ENCODE measurements at places on chromosomes 12 and 14.

- no peak for DNase-seq
These were observed 165.3 kb downstream of the ALX1 start for GRCh38 chr12:85445060-85445938.

DNA sequence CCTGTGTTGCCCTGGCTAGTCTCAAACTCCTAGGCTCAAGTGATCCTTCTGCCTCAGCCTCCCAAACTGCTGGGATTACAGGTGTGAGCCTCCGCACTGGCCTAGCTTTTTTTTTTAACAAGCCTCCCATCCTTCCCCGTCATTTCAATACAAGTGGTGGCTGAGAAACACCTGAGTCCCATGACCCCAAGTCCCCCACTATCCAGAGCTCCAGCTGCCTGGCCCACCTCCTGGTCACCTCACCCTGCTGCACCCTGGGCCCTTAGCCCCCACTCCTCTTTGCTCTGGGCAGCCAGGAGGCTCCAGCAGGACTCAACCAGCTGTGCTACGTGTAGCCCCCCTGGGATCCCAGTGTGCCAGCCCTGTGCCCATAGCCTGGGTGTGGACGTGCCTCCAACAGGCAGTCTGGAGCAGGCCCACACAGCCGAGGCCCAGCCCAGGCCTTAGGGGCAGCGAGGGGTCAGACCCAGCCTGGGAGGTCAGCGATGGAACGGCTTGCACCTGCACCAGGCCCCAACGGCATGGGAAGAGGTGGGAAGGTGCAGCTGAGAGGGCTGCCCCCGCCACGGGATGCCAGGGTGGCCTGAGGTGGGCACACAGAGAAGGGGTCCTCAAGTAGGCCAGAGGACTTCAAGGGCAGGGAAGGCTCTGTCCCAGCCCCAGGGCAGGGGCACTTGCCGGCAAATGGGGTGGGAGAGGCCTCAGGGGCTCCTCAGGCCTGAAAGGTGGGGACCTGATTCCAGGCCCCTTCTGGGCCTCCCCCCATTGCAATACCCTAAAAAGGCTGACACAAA lies 6.5 kb downstream of the AHNAK2 start:
- no peak for DNase-seq

DNA sequence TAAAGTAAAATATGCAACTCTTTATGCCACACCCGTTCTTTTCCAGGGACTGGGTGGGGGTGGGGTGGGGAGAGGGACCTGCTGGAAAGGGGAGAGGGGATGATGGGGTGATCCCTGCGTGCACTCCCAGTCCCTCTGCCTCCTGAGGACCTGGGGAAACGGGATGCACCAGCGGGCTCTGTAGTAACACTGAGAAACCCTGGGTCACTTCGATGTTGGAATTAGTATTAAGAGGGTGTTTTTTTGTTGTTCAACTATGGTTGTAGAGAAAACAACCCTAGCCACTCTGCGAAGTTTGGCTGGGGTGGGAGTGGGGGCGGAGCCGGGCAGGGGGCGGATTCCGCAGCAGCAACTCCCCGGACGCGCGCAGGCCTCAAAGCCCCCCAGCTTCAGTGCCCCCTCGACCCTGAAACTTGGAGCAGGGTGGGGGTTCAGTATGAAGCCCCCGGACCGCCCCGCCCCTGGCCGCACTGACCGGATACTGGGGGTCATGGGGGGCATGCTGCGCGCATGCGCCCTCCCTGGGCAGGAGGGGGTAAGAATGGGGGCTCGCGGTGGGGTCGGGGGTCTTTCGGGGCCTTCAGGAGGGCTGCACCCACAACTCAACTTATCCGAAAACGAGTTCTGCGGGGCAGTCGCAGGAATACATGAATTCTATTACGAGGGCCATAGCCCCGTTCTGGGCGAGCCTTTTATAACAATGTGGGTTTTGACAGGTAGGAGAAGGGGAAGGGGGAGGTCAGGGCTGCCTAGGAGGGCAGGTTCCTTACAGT lies 1.3 kb upstream of the ARHGEF25 start:
- no peak for DNase-seq

- no peak for DNase-seq
These were observed 9.1 kb downstream of the KRT83 start for GRCh38 chr12:52312086-52312485.

GRCh38 chr12:75271576-75271975 lies 58.5 kb downstream of the CAPS2 start:
- no peak for DNase-seq

DNA sequence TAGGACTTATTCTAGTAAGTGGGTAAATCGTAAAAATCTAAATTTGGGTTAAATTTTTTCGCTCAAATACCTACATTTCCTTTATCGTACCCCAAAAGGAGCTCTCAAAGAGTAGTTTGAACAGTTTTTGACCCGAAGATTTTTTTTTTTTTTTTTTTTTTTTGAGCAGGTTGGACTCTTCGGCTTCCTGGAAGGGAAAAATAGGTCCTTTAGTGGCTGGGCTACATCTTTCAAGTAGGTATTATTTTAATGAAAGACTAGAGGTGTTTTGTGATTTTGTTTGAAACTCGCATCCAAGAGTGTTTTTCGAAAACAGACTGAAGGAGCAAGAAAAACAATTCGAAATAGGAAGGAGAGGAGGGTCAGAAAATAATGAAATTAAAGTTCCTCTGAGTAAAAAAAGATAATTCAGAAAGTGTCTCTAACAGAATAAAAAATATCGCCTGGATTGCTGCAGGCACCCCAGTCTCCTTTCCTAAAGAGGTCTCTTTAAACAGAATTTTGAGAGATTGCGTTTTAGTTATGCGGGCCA lies 6.0 kb downstream of the CDKN1B start:
- DNase-seq, result no peak

GRCh38 chr12:7731486-7731885 lies 15.7 kb downstream of the CLEC4C start:
- DNase-seq, result no peak

GRCh38 chr12:111826316-111826715 lies 15.7 kb upstream of the MAPKAPK5 start:
- no peak for DNase-seq

DNA sequence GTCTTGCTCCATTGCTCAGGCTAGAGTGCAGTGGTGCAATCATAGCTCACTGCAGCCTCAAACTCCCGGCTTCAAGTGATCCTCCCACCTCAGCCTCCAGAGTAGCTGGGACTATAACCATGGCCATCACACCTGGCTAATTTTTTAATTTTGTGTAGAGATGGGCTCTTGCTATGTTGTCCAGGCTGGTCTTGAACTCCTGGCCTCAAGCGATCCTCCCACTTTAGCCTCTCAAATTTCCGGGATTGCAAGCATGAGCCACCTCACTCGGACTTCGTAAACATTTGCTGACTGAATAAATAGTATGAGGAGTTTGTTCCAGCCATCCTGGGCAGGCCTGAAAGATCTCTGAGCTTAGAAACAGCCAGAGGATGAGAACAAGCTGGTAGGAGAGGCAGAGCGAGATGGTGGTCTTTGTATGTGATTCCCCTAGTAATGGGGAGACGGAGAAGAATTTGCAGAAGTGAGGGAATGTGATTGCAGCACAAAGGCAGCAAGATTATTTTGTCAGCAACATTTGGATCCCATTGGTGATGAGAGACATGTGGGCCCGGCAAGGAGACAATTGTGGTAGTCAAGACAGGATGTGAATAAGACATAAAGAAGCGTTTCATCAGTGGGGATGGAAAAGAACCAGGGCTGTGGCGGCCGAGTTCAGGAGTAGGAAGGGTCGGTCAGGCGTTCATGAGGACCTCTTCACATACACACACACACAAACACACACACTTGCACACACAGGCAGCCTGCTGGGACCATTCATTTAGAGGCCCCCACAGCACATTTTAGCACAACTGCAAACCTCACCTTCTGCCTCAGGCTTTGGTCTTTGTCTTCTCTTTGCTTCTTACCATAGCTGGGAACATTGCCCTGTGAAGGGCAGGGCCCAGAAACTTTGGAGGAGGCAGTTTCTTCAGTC lies 155.5 kb downstream of the ZFP36L1 start:
- DNase-seq, result no peak

DNA sequence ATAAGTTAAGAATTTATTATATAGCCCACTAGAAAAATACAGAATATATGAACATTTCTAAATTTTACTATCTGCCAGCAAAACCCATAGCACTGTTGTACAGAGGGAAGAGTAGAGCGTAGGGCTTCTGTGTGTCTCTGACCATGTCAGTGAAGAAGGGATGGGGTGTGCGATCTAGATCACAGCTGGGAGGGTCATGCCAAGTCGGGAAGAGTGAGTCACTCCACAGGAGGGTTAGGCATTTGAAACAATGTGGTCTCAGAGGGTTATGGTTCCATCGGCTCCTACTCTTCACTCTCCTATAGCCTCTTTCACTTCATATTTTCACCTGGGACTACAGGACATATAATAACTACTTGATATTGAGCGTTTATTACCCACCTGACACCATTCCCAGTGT lies 185.1 kb upstream of the DDHD1 start:
- DNase-seq, result no peak

DNA sequence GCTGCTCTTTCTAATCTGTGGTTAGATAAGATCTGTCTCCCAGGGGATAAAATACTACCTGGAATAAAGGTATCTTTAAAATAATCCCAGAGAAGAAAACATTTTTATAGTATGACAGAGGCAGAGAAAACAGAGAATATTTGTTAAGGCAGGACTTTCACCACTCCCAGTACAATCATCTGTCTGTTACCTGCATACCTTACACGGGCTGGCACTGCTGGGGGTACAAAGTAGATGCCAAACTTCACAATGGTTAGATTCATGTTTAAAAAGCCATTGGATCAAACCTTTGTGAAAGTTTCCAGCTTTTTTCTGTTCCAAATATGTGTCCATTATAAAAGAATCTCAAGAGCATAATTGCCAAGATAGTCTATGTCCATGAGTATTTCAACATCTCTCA lies 273.6 kb upstream of the BTG1 start:
- no peak for DNase-seq

DNA sequence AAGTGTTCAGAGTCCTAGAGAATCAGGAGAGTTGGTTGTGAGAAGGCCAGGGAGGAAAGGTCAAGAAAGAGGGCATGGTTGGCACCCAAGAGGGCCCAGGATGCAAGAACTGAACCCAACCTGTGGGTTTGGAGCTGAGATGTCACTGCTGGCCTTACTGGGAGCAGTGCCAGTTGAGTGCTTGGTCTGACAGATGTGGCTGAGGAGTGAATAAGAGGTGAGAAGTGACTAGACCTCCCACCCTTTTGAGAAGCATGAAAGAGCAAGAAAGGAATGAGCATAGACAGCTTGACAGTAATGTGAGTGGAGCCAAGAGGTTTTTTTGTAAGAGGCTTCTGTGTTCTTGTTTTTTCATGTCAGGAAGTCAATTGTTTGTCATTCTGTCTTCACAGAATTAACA lies 95.3 kb downstream of the FGD4 start:
- no peak for DNase-seq

DNA sequence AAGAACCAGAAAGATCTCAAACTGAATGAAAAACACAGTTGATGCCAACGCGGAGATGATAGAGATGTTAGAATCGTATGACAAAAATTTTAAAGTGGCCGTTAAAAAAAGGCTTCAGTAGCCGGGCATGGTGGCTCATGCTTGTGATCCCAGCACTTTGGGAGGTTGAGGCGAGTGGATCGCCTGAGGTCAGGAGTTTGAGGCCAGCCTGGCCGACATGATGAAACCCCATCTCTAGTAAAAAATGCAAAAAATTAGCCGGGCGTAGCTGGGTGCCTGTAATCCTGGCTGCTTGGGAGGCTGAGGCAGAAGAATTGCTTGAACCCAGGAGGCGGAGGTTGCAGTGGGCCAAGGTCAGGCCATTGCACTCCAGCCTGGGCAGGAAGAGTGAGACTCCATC lies 5.4 kb upstream of the ACVRL1 start:
- no peak for DNase-seq

DNA sequence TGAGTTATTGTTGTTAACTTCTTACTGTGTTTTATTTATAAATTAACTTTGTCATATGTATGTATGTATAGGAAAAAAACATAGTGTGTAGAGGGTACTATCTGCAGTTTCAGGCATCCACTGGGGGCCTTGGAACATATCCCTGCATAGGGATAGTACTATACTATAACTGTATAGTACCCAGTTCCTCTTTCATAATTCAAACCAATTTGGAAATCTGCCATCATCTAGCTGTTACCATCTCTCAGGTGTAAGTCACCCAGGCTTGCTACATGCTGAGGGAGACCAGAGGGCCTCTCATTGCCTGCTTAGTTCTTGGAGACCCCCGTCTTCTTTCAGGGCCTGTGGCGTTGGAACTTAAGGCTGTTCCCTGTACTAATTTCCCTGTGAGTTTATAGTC lies 12.9 kb upstream of the DCD start:
- no peak for DNase-seq

- DNase-seq, result no peak
These were observed 59.5 kb upstream of the BBS10 start for GRCh38 chr12:76407710-76408109.

GRCh38 chr12:95608252-95609033 lies 57.2 kb upstream of the USP44 start:
- peak; percentile 60 for DNase-seq

DNA sequence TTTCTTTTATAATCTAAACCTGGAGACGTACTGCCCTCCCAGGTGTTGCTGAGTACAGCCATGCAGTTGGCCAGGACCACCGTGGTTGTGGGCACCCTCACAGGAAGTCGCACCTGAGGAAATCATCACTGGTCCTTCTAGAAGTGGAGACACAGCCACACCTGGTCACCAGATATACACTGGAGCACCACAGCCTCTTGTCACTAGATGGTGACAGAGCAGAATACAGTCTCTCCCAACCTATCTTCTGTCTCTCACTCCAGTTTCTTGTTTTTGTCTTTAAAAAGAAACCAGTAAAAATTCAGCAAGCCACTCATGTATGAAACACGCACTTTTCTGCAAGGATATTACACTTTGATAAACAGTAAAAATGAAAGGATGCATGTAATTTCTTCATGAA lies 43.1 kb upstream of the GPHB5 start:
- DNase-seq, result peak; percentile 45

GRCh38 chr14:81416194-81416952 lies 16.2 kb upstream of the STON2 start:
- no peak for DNase-seq

DNA sequence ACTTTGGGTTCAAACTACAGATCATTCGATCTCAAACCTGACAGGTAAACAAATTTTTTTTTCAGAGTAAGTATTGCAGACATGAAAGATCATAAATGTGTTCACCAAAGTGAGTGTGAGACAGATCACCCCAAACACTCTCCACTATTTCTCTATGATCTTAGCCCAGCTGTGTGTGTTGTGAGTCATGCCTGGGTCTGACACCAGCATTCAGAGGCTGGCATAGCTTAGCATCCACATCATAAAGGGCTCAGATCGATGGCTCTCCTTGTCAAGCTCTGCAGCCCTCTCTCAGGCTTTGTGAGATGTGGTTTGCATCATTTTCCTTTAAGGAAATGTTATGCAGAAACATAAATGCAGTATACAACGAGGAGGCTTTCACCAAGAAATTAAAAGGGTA lies 164.9 kb downstream of the ETV6 start:
- DNase-seq, result no peak

All from COR-L47 (cell line).